ENCODE measurements at places on chromosomes 2 and 18.

GRCh38 chr2:128321784-128322714, 3.4 kb upstream of the HS6ST1 start:
- peak; percentile 88 for DNase-seq

- DNase-seq: no peak
Measured at GRCh38 chr18:28041366-28041765, 135.6 kb downstream of the CDH2 start.

DNA sequence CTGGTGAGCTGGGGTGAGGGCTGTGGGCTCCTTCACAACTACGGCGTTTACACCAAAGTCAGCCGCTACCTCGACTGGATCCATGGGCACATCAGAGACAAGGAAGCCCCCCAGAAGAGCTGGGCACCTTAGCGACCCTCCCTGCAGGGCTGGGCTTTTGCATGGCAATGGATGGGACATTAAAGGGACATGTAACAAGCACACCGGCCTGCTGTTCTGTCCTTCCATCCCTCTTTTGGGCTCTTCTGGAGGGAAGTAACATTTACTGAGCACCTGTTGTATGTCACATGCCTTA, 10.5 kb downstream of the PROC start:
- DNase-seq: no peak

GRCh38 chr18:60466677-60467076, 94.1 kb upstream of the MC4R start:
- no peak for DNase-seq

DNA sequence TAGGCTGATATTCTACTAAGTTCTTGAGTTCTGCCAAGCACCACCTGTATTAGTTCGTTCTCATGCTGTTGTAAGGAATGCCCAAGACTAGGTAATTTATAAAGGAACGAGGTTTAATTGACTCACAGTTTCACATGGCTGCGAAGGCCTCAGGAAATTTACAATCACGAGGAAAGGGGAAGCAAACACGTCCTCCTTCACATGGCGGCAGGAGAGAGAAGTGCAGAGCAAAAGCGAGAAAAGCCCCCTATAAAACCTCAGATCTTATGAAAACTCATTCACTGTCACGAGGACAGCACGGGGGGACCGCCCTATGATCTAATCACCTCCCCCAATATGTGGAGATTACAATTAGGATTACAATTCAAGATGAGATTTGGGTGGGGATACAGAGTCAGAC, 47.7 kb upstream of the YWHAQ start:
- no peak for DNase-seq

GRCh38 chr2:113228351-113228750, 50.4 kb downstream of the PAX8 start:
- no peak for DNase-seq

DNA sequence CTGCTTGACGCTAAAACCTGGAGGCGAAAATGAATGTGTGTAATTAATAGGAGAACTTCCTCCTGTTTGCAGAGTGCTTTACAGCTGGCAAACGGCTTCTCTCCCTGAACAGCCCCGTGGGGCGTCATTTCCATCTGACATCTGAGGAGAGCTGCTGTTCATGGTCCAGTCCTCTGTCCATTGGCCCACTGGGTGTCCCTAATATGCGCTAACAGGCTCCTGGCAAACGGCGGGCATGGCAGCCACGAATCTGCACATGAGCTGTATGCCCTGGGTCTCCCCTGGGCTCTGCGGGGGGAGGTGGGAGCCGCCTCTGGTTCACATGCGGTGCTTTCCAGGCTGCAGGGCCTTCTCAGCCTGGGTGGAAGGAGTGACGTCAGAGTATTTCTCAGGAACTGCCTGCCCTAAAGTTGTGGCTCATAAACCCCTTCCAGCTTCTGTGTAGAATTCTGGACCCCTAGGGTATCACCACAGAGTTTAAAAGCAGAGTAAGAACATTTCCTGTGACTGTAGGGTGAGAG, 73.2 kb downstream of the LRRFIP1 start:
- DNase-seq: peak; percentile 70

DNA sequence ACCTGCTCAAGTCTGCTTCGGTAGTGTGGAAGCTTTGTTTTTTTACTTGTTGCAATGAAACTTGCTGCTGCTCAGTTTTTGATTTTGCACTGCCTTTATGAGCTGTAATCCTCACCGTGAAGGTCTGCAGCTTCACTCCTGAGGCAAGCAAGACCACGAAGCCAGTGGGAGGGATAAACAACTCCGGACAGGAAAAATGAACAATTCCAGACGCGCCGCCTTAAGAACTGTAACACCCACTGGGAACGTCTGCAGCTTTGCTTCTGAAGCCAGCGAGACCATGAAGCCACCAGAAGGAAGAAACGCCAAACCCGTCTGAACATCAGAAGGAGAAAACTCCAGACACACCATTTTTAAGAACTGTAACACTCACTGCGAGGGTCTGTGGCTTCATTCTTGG, 245.7 kb upstream of the REG3G start:
- DNase-seq: no peak

- no peak for DNase-seq
Measured at GRCh38 chr2:9250091-9250490, 43.5 kb downstream of the ASAP2 start.

GRCh38 chr2:200483729-200484198, 26.1 kb downstream of the KCTD18 start:
- DNase-seq: no peak

- DNase-seq: no peak
Measured at GRCh38 chr2:63962186-63962585, 57.0 kb downstream of the VPS54 start.

DNA sequence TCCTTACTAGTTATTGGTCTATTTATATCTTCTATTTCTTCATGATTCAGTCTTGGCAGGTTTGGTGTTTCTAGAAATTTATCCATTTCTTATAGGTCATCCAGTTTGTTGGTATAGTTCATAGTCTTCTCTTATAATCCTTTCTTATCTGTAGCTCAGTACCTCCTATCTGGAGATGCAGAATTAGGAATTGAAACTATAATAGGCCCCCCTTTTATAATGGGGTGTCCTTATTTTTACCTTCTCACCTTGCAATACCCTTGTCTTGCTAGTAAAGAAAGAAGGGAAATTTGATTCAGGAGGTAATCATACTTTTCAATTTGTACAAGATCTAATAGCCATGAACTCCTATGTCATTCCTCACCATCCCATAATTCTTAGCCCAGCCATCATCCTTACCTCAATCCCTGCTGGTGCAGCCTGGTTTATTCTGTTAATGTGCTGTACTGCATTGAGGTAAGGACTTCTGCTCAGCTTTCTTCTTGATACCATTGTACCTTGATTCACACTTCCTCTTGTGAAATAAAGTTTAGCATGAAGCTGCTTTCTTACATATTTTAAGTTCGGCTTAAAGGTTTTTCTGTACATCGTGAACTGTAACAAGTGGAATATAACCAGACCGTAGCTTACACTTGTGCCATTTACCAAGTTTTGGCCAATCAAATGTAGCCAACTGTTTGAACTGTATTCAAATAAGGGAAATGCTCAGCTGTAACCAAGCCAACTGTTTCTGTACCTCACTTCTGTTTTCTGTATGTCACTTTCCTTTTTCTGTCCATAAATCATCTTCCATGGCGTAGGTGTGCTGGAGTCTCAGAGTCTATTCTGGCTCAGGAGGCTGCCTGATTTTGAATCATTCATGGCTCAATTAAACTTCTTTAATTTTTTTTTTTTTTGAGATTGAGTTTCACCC, 40.1 kb upstream of the PTH2R start:
- DNase-seq: no peak

DNA sequence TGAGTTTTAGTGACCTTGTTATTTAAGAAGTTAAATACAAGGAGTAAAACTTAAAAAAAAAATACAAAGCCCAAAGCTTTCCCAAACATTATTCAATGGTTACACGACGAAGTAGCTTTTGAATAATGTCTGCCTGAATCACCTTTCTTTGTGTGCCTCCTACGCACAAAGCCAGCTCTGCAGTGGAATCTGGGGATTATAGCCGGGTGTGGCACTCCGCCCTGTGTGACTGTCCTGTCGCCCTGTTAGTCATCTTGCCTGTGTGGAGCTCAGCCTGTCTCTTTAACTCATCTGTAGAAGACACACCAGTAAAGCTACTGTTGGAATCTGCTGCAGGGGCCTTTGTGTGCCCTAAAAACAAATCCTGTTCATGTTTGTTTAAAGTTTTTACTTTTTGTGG, 79.4 kb upstream of the TCF7L1 start:
- DNase-seq: no peak

GRCh38 chr2:30162806-30163205, 16.0 kb downstream of the YPEL5 start:
- DNase-seq: no peak

DNA sequence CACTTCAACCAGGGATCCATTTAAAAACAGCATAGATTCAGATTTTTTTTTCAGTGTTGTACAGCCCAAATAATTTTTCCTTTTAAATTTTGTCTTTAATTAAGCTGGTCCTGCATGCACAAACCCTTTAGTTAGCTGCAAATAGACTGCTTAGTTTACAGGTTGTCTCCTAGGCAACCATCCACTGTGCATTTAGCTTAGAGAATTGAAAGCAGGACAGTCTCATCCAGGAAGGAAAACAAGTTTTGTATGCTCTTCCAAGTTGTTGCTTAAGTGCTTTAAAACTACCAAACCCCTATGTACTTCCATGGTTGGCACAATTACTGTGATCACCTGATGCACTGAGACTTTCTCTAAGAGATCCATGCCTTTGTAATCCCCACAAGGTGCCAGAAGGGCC, at the start of gene MAP3K19:
MAP3K19 (minus strand) TSS at position 148 of the 400 bp plus-strand sequence. CDS start 22,800 bp downstream, outside the sequence.
- no peak for DNase-seq

DNA sequence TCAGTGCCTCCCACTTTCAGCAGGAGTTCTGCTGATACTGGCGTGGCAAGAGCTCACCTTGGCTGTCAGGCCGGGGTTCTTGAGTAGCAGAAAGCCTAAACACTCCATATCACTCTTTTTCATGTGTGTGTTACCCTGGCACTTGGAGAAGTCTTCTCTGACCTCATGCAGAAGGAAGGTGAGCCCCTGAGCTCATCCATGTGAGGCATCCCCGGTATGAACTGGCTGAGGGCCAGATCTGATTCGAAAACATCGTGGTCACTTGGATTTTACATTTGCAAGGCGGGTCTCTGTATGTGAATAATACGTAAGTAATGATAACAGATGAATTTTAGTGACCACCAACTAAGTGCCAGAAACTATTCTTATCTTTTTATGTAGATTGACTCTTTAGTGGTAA, 93.6 kb downstream of the RAPGEF4 start:
- no peak for DNase-seq

DNA sequence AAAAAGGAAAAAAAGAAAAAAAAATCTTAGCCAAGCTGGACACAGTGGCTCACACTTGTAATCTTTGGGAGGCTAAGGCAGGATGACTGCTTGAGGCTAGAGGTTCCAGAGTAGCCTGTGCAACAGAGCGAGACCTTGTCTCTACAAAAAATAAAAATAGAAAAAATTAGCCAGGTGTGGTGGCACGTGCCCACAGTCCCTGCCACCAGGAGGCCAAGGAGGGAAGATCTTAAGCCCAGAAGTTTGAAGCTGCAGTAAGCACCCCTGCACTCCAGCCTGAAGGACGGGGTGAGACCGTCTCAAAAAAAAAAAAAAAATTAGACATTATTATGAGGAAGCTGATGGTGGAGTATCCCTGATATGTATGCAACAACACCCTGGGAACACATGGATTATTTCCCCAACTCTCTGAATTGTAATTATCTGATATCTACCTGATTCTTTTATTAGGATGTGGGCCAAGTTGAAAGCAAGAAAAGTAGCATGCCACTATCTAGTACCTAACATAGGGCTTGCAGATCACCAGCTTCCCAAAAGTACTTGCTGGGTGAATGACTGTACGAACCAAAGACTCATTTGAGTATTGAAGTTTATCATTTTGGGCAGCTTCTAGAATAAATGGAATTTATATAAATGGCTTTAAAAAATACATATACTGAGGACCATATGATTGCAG, 140.9 kb downstream of the TCF4 start:
- DNase-seq: no peak

GRCh38 chr2:226839951-226840350, 4.1 kb downstream of the RHBDD1 start:
- DNase-seq: no peak

GRCh38 chr18:10011751-10012150, 97.9 kb downstream of the VAPA start:
- no peak for DNase-seq

- no peak for DNase-seq
Measured at GRCh38 chr2:149385350-149385749, 55.0 kb downstream of the LYPD6 start.

DNA sequence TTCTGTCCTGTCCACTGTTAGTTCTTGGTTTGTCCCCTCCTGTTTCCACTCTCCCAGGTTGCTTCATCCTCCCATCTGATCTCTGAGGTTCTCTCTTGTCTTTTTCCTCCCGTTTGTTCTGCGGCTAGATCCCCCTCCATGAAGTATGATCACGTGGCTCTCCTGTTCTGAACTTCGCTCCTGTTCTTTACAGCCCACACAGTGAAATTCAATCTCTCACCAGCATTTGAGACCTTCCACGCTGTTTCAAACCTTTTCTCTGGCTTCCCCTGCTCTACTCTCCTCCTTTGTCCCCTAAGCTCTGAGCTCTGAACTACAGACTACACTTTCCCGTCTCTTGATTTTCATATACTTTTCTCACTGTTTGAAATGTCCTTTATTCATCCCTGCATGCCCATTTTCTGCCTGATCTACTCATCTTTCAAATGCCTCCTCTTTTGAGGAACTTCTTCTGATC, 83.5 kb downstream of the OSBPL6 start:
- DNase-seq: no peak

- DNase-seq: no peak
Measured at GRCh38 chr2:240165034-240165433, 24.6 kb upstream of the OTOS start.

All from left ventricle myocardium inferior (tissue), 1 donor.